Ascending aorta (tissue), 2 donors: ENCODE measurements at places on chromosomes 3 and 15. TPM values are rescaled to one million over a fixed set of nuclear protein-coding genes. Genes with fewer than 3 reads are reported as not detected.

DNA sequence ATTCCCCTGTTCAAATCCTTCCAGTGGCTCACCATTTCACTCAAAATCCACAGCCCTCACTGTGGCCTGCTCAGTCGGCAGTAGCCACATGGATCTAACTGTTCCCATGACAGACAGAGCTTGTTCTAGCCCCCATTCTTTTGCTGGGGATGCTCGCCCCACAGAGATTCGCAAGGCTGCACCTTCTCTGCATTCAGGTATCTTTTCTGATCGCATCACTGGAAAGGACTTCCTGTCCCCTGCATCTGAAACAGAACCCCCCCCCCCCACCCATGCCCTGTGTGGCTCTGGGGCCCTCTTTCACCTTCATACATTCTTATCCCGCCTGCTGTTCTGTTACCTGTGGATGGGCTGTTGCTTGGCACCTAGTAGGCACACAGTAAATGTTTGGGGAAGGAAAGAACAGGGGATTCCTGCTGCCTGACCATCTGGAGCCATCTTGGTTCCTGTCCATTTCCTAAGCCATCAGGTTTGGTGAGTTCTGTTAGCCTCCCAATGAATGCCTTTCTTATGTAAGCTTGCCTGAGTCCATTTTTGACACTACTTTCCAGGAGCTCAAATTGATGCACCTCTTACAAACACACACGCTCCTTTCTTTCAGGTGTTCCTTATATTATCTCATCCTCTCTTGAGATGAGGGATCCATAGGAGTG lies 42.9 kb upstream of the PGPEP1L start:
- no peaks in the 10 kb centered on the region for H3K4me1 ChIP-seq
- no peaks in the 10 kb centered on the region for H3K27me3 ChIP-seq
- H3K4me3 ChIP-seq: no peak overlapping the region
- DNase-seq: peak; percentile 16
- no peaks in the 10 kb centered on the region for H3K36me3 ChIP-seq

GRCh38 chr15:73303636-73304035 lies 65.1 kb downstream of the HCN4 start:
- no peak overlapping the region for H3K4me3 ChIP-seq
- peaks cover 39% of the 10 kb centered on the region for H3K36me3 ChIP-seq
- no peak for DNase-seq
- no peaks in the 10 kb centered on the region for H3K4me1 ChIP-seq
- no peak overlapping the region for H3K27ac ChIP-seq
- no peaks in the 10 kb centered on the region for H3K27me3 ChIP-seq

- peaks cover 22% of the 10 kb centered on the region for H3K4me1 ChIP-seq
- no peaks in the 10 kb centered on the region for H3K27me3 ChIP-seq
- no peak overlapping the region for H3K4me3 ChIP-seq
- H3K36me3 ChIP-seq: peaks cover 10% of the 10 kb centered on the region
- H3K27ac ChIP-seq: no peak overlapping the region
- no peak for DNase-seq
Observed at GRCh38 chr3:10023587-10024310, 2.5 kb upstream of the FANCD2 start.

- H3K4me3 ChIP-seq: no peak overlapping the region
- DNase-seq: no peak
- no peak overlapping the region for H3K27ac ChIP-seq
- no peaks in the 10 kb centered on the region for H3K27me3 ChIP-seq
- no peaks in the 10 kb centered on the region for H3K36me3 ChIP-seq
- H3K4me1 ChIP-seq: no peaks in the 10 kb centered on the region
Observed at GRCh38 chr3:98750276-98750919, 12.7 kb upstream of the ST3GAL6 start.

DNA sequence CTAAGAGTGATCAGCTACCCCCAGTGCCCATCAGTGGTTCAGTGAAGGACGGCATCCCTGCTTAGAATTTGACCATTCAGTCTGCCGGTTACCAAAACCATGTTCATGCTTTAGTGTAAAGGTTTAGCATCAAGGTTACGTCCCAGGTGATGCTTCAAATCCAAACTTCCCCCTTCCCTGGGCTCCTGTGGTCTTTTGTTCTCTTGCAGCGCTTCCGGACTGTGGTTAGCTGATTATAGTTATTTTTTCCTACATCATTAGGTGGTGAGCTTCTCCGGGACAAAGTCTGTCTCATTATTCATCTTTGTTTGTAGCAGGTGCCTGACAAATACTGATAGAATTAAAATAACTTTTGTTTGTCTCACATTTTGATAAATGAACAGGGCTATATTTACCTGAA lies 28.3 kb upstream of the MYZAP start:
- H3K27ac ChIP-seq: no peak overlapping the region
- DNase-seq: no peak
- no peaks in the 10 kb centered on the region for H3K27me3 ChIP-seq
- no peaks in the 10 kb centered on the region for H3K4me1 ChIP-seq
- no peaks in the 10 kb centered on the region for H3K36me3 ChIP-seq

DNA sequence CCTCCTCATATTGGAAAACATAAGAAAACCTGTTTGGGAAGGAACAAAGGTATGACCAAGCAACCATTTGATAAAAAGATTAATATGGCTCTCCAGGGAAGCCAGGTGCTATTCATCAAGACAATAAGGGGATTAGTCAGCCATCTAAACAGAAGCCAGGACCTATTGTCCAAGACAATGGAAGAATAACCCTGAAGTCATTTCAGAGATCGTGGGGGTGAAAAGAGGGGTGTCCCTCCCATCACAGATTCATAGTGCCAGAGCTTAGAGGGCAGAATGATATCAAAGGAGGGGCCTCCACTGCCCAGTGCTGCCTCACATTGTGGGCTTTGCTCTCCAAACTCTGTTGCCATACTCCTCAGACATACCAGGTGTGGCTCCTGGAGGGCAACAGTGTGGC lies 73.5 kb downstream of the DAPK2 start:
- no peak overlapping the region for H3K4me3 ChIP-seq
- no peak for DNase-seq
- no peak overlapping the region for H3K27ac ChIP-seq
- no peaks in the 10 kb centered on the region for H3K36me3 ChIP-seq
- H3K4me1 ChIP-seq: no peaks in the 10 kb centered on the region

DNA sequence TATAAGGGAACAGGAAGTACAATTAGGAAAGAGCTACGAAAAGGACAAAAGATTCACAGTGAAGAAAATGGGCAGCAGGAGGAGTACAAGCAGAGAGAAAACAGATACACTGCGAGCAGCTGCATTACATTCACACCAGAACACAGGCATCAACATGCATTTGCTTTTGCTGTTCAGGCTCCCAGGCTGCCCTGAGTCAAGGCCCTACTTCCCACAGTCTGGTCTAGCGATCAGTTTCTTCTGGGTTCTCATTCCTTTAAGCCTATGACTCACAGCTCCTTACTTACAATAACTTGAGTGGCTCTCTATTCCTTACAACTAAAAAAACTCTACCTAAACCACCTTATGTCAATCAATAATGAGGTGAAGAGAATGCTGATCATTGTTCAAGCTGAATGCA lies 24.5 kb upstream of the ZNF445 start:
- H3K4me1 ChIP-seq: no peaks in the 10 kb centered on the region
- DNase-seq: no peak
- peaks cover 44% of the 10 kb centered on the region for H3K36me3 ChIP-seq
- no peak overlapping the region for H3K4me3 ChIP-seq

- H3K27me3 ChIP-seq: no peaks in the 10 kb centered on the region
- DNase-seq: no peak
- no peak overlapping the region for H3K4me3 ChIP-seq
- no peaks in the 10 kb centered on the region for H3K4me1 ChIP-seq
Observed at GRCh38 chr3:150681057-150681456, 22.7 kb downstream of the ERICH6 start.

DNA sequence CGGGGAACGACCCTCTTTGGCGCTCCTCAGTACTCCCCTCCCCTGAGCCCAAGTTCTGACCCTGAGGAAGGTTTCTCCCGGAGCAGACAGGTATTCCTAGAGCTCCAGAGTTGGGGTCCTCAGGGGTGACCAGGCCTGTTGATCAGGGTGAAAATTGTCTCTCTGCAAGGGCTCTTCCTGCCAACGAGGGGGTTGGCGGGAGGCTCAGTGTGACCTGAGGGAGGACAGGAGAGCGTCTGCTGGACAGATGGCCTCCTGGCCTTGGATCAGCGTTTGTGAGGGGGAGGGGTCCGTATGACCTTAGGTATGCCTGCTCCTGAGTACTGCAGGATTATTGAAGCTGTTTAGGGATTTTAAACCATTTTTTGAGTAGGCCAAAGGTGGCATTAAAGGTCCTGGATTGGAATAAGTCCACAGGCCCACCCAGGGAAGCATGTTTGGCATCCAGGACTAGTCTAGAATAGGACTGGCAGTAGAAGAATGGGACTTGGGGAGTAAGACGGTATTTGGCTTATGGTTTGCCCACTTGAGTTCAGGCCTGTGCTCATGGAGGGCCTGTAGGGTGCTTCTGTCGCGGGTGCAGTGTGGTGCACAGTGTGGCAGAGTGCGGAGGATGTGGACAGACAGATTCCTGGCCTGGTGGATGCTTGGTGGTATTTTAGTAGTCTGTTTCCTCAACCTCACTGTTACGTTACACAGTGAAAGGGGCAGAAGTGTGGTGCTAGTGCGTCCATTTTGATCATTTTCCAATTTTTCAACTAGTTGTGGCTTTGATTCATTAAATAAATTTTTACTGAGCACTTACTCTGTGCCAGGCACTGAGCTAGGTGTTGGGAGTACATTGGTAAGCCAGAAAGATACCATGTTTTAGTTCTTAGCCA lies 959 bp downstream of the ZNF592 start:
- DNase-seq: no peak
- peak overlapping the region; percentile 82 for H3K4me3 ChIP-seq
- H3K27ac ChIP-seq: peak overlapping the region; percentile 99
- no peaks in the 10 kb centered on the region for H3K27me3 ChIP-seq
- peaks cover 49% of the 10 kb centered on the region for H3K4me1 ChIP-seq

DNA sequence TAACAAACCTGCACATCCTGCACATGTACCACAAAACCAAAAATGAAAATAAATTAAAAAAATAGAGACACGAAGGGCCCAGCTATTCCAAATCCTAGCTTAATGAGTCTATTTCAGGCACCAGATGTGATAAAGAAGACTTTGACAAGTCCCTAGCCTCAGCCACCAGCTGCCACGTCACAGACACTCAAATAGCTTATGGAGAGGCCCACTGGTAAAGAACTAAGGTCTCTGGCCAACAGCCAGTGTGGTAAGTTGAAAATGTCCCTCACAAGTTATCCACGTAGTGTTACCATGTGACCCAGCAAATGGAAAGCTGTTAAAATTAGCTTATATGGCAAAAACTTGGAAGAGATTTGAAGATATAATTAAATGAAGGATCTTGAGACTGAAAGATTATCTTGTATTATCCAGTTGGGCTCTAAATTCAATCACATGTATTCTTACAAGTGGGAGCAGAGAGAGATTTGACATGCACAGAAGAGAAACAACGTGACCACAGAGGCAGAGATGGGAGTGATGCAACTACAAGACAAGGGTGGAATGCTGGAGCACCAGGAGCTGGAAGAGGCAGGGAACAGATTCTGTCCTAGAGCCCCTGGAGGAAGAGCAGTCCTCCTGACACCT lies 10.9 kb downstream of the ACSBG1 start:
- DNase-seq: no peak
- H3K27ac ChIP-seq: no peak overlapping the region
- H3K27me3 ChIP-seq: no peaks in the 10 kb centered on the region
- H3K4me1 ChIP-seq: no peaks in the 10 kb centered on the region
- H3K4me3 ChIP-seq: no peak overlapping the region

GRCh38 chr15:62125773-62126172 lies 39.3 kb downstream of the C2CD4B start:
- no peak for DNase-seq
- H3K4me1 ChIP-seq: no peaks in the 10 kb centered on the region
- H3K27ac ChIP-seq: no peak overlapping the region
- no peaks in the 10 kb centered on the region for H3K36me3 ChIP-seq

DNA sequence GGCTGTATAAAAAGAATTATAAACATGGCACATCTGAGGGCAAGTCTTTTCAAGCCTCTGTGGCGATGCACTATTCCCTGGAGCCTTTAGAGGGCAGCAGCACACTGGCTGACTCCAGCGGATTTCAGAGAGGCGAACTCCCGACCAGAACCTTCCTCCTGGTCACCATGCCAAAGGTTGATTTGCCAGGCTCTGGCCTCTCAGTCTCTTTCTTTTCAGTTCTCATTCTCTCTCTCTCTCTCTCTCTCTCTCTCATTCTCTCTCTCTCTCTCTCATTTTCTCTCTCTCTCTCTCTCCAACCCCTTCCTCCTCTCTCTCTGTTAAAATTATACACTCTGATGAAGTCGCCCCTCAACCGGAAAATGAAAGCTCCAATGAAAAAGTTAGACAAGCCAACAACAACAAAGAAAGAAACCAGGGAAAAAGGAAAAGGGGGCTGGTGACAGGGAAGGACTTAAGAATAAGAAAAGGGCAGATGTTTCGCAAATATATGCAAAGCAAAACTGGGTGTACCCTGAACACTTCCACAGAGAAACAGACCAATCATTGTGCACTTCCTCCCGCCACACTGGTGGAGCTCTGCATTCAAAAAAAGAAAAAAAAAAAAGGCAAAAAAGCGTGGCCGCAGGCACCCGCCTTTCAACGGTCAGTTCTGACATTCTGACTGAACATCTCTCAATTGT lies 90.2 kb downstream of the TIGIT start:
- H3K4me3 ChIP-seq: peak overlapping the region; percentile 66
- no peaks in the 10 kb centered on the region for H3K4me1 ChIP-seq
- peaks cover 11% of the 10 kb centered on the region for H3K36me3 ChIP-seq
- H3K27me3 ChIP-seq: no peaks in the 10 kb centered on the region

DNA sequence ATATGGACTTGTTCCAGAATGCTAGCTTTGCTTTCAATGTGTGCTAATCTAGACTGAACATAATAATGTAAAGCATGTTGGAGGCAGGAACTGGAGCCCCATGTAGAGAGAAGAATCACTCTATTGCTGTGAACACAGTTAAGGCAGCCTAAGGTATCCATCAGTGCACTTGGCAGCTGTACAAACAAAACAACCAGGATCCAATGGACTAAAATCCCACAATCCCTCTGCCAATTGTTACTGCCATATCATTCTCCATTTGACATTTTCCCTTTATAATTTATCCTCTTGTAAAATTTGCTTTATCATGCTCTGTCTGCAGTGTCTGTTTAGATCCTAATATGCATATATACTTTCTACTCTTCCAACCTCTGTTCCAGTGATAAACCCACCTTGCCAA lies 756.8 kb upstream of the LMCD1 start:
- DNase-seq: no peak
- no peak overlapping the region for H3K27ac ChIP-seq
- no peaks in the 10 kb centered on the region for H3K36me3 ChIP-seq
- no peaks in the 10 kb centered on the region for H3K4me1 ChIP-seq
- H3K4me3 ChIP-seq: no peak overlapping the region
- no peaks in the 10 kb centered on the region for H3K27me3 ChIP-seq

Gene CLRN1
- total RNA-seq: not detected

Gene ATP13A5
- not detected for total RNA-seq

Gene CD80
- 3.2 TPM for total RNA-seq

Gene SLC22A13
- total RNA-seq: not detected

Gene LSAMP
- total RNA-seq: 0.11 TPM

Gene PFN2
- total RNA-seq: 19.3 TPM

Gene ACTL6A
- total RNA-seq: 23.9 TPM
